ENCODE measurements at places on chromosomes 5 and 9.

DNA sequence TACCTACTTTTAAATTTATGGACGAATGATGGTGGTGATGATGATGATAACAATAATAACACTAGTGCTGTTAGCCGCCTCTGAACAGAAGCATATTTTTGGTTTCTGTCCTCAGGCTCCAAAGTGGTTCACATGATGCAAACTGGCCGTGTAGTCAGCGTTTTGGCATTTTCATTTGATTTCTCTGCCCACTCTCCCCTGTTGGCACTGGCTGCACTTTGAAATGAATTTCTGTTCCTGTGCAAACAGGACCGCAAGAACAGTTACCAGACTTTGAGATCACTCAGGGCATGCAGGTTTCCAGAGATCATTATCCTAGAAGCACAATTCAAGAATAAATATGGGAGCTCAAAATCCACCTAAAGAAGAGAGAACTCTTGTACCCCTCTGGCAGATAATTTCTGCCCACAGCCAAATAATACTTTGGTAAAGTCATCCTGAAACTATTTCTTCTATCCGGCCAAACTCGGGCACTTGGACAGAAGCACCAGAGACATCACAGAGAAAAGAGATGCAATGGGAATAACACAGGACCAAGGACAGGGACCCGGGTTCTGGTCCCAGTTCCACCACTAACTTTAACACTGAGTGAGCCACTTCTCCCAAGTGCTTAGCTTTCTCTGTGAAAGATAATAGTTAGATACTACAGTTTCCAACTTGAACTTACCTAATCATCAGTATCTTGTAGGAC, 201.7 kb upstream of the PTGER4 start:
- DNase-seq: no peak

GRCh38 chr5:178386336-178386931, 153.8 kb upstream of the PHYKPL start:
- DNase-seq: no peak

- DNase-seq: no peak
Observed at GRCh38 chr9:38412751-38413150, 11.5 kb downstream of the IGFBPL1 start.

DNA sequence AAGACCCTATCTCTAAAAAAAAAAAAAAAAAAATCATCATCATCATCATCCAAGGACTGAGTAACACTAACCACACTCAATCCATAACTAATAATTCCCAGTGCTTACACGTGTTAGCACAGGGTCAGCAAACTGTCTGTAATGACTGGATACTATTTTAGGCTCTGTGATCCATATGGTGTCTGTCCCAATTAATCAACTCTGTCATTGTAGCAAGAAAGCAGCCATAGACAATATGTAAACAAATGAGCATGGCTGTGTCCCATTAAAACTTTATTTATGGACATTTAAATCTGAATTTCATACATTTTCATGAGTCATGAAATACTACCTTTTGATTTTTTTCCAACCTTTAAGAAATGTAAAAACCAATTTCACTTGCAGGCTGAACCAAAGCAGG, 148.4 kb downstream of the SIL1 start:
- DNase-seq: no peak
